ENCODE measurements at places on chromosomes 5 and 9. TPM values are rescaled to one million over a fixed set of nuclear protein-coding genes. Genes with fewer than 3 reads are reported as not detected.

- DNase-seq: peak; percentile 95
Observed at GRCh38 chr5:113140837-113141671, 164.5 kb downstream of the DCP2 start.

The AQP7 gene
- 0.09 TPM for total RNA-seq

The IL3 gene
- not detected for total RNA-seq

The PCDHB13 gene
- total RNA-seq: 0.27 TPM

The CDC20B gene
- total RNA-seq: not detected

Data from fibroblast of the aortic adventitia (primary cell).